NCI-H524 (cell line): ENCODE measurements at places on chromosomes 6 and 20.

DNA sequence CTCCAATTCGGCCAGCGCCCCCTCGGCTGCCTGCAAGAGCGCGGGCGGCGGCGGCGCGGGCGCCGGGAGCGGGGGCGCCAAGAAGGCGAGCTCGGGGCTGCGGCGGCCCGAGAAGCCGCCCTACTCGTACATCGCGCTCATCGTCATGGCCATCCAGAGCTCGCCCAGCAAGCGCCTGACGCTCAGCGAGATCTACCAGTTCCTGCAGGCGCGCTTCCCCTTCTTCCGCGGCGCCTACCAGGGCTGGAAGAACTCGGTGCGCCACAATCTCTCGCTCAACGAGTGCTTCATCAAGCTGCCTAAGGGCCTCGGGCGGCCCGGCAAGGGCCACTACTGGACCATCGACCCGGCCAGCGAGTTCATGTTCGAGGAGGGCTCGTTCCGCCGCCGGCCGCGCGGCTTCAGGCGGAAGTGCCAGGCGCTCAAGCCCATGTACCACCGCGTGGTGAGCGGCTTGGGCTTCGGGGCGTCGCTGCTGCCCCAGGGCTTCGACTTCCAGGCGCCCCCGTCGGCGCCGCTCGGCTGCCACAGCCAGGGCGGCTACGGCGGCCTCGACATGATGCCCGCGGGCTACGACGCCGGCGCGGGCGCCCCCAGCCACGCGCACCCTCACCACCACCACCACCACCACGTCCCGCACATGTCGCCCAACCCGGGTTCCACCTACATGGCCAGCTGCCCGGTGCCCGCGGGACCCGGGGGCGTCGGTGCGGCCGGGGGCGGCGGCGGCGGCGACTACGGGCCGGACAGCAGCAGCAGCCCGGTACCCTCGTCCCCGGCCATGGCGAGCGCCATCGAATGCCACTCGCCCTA, 963 bp downstream of the FOXF2 start:
- DNase-seq, result peak; percentile 42

GRCh38 chr6:98787961-98788360, 46.4 kb upstream of the POU3F2 start:
- DNase-seq, result no peak

DNA sequence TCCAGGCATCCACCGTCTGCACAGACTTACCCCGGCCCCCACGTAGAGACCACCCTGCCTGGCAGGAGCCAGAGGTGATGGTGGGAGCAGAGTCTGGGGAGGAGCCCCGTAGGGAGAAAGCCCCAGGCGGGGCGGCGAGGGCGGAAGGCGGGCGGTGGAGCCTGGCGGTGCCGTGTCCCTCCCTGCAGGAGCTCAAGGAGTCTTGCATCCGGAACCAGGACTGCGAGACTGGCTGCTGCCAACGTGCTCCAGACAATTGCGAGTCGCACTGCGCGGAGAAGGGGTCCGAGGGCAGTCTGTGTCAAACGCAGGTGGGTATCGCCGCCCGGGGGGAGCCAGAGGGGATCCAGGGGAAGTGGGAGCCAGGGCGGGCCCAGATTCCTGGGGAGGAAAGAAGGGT, 6.0 kb downstream of the CLPSL1 start:
- no peak for DNase-seq

DNA sequence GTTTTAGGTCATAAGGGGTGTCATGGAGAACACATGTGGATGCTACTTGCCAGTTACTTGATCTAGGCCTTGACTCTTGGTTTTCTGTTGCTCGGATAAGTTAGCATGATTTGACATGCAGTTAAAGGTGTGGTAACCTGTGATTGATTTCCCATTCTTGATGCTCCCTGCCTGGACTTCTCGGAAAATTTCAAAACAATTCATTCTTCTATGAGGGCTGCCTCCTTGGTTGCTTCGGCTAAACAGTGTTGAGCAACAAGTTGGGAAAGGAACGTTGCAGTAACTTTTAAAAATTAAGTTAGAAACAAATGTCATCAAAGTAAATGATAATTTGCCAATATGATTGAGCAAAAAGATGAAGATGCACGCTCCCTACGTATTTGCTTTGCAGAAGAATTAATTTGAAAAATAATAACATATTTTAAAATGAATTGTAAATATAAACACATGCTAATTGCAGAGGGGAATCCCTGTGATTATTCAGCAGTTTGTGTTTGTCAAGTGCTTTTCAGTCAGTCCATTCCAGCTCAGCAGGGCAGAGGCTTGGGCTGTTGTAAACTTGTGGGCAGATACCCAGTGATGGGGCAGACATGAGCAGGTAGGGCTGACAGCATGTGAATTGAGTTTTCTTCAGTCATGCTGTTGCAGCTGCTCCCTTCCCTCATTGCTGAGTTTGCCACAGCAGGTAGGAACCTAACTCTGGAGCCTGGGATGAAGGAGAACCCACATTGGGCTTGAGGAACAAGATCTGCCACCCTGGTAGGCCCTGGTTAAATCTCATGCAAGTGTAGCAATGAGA, 110.2 kb downstream of the ESR1 start:
- DNase-seq, result no peak

- DNase-seq, result no peak
Measured at GRCh38 chr20:15645816-15646215, 927.4 kb downstream of the KIF16B start.

GRCh38 chr6:9398071-9398766, 962.9 kb upstream of the SLC35B3 start:
- no peak for DNase-seq

GRCh38 chr6:43695215-43695966, 7.8 kb upstream of the MRPS18A start:
- peak; percentile 98 for DNase-seq

- peak; percentile 58 for DNase-seq
Measured at GRCh38 chr20:11248687-11249638, 575.2 kb upstream of the JAG1 start.

GRCh38 chr6:157831424-157832249, 8.6 kb downstream of the SNX9 start:
- DNase-seq, result peak; percentile 20
